ENCODE measurements at places on chromosomes 1 and 21.

- peak; percentile 56 for DNase-seq
Observed at GRCh38 chr1:32817815-32818786, 648 bp downstream of the S100PBP start.

DNA sequence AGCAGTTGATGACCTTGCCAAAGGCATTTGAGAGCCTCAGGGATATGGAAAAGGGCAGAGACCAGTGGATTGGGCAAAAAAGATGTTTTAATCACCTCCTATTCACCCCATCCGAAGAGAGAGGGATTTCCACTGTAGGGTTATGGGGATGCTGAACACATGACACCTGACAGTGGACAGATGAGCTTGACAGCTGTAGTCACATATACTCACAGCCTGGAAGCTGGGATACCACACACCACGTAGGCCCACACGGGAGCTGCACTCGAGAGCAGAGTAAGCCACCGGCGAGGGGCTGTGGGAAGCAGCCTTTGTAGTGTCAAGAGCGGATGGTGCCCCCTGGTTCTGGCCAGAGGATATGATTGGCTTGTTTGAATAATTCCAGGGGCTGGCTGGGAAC is 20.0 kb downstream of the ZBTB40 start:
- no peak for DNase-seq

DNA sequence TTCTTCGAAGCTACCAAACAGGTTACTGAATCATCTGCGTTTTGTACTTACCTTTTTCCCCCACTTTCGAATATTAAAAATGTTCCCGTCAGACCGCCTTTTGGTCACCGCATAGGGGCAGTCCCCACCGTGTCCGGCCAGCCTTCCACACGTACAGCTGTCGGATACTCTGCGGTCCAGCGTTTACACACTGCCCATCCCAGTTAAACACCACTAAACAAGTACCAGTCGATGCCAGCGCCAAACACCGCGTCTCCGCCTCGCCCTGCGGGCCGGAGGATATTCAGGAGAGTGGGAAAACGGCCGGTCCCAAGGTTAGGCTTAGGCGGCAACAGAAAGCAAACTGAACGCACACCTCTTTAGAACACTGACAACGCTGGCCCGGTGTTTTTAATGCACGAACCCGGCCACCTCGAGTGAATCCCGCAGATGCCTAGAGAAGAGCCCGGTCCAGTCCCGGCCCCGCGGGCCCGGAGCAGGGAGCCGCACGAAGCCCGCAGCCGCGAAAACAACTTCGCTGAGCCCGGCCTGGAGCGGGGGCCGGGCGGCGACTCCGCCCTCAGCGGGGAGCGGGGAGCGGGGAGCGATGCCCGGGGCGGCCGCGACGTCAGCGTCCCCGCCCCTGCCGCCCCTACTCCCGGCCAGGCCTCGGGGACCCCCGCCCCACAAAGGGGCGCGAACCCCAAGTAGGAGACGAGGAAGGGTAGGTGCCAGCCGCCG is 730 bp upstream of the PHF13 start:
- no peak for DNase-seq

DNA sequence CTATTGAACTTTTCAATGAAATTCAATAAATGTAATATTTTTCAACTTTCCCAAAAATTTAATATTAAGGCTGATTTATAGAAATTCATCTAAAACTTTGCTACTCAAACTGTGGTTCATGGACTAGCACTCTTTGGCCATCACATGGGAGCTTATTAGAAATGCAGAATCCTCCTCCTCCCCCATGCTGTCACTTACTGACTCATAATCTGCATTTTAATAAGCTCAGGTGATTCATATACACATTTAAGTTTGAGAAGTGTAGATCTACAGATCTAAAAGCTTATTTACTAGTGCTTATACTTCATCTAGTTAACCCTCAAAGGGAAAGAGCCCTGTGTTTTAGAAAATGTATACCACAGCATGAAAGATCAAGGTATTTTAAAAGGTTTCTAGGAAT is 84.3 kb downstream of the HS2ST1 start:
- DNase-seq = no peak

DNA sequence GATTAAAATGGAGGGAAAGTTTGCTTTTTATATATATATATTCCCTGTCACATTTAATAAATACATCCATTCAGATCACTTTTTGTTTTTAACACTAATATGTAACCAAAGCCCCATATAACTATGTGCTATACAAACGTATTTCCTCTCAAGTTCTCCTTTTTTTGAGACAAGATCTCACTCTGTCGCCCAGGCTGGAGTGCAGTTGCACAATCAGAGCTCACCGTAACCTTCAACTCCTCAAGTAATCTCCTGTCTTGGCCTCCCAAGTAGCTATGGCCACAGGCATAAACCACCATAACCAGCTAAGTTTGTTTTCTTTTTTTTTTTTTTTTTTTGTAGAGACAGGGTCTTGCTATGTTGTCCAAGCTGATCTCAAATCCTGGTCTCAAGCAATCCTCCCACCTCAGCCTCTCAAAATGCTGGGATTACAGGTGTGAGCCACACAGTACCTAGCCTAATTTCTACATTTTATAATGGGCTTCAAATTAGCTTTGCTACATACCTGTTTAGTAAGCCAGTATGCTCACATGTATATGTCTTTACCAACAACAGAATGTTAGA is 120.0 kb downstream of the TGFBR3 start:
- DNase-seq = no peak

- no peak for DNase-seq
Observed at GRCh38 chr1:199948587-199949280, 78.8 kb upstream of the NR5A2 start.

GRCh38 chr21:34938089-34938764 is 110.9 kb downstream of the RUNX1 start:
- no peak for DNase-seq

GRCh38 chr1:153355445-153356071 is 2.1 kb upstream of the S100A9 start:
- no peak for DNase-seq

DNA sequence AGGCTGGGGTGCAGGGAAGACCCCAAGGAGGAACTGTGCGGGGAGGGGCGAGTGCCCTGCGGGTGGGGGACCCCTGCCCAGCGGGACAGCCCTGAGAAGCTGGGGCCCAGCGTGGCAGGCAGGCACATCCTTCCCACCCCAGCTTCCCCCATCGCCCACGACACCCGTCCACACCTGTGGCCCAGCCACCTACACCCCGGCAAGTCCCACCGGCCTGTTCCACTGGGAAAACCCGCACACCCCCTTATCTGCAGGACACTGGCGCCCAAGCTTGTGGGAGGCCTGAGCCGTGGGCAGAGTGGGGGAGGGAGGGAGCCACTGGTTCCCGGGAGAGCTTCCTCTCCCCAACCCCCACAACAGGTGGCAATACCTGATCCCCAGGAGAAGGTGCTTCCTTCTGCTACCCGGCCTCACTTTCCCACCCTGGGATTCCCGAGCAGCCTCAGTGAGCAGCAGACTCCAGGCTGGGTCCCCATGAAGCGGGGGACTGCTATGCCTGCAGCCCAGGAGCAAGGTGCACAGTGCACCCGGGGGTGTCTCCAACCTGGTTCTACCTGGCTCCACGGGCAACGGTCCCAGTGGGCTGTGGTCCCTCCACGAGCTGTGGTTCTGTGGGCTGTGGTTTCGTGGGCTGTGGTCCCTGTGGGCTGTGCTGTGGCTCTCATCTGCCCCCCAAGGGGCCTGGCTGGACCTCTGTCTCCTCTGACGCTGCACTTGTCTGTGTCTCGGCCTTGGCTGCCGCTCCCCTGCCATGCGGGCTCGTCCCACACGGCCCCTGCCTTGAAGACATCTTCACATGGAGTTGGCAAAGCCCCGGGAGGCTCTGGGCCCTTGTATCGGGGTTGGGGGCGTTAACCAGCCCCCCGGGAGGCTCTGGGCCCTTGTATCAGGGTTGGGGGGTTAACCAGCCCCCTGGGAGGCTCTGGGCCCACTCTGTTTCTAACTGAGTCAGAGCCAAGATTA is 37.8 kb upstream of the POFUT2 start:
- no peak for DNase-seq

DNA sequence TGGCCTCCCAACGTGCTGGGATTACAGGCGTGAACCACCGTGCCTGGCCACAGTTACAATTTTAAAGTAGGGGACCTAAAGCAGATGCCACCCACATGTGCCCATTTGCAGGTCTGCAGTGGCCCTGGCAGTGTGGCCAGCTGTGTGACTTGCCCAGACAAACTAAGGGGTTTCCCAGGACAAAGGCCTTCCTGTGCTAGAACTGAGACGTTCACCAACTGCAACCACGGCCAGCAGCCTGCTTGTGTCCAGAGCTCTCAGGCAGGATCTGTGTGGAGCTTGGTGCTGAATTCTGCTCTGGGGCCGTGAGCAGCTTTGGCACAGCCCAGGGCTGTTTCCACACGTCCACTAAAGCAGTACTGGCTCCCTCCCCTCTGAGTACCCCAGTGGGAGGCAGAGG is 10.6 kb upstream of the PTTG1IP start:
- DNase-seq = no peak

- DNase-seq = no peak
Observed at GRCh38 chr1:2240270-2241156, 12.4 kb downstream of the SKI start.
